Activated T-cell treated with anti-CD3 and anti-CD28 coated beads for 48 hours (primary cell): ENCODE measurements at places on chromosomes 16 and 17.

DNA sequence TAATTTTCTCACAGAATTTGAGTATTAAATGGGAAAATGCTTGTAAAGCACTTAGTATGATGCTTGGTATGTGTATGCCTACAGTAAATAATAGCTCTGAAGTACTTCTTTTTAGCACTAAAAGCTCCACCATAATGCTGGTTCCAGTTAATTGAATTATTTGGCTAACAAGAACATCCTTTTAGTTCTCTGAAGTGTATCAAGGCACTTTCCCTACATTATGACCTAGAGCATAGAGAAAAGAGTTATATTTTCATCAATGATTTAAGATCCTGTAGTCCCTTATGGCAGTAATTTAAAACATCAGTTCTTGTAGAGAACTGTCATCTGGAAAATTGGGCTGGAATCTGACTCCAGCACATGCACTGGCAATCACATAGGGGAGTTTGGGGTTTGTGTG lies 21.9 kb upstream of the PHAF1 start:
- no peak for DNase-seq

DNA sequence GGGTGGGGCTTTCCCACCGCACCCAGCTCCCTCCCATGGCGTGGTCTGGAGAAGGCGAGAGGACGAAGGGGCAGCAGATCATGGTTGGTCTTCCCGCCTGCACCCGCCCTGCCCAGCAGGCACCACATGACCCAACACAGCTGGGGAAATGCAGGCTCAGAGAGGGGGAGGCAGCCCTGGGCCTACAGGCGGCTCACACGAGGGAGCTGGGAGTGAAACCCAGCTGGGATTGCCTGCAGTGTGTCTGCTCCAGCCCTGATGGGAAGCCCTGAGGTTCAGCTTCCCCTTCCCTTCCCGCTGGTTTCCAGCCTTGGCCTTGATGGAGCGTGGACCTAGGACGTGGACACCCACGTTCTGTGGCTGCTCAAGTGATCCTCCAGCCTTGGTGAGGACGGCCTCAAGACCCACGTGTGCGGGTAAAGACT lies 20.0 kb upstream of the PABPN1L start:
- no peak for DNase-seq

DNA sequence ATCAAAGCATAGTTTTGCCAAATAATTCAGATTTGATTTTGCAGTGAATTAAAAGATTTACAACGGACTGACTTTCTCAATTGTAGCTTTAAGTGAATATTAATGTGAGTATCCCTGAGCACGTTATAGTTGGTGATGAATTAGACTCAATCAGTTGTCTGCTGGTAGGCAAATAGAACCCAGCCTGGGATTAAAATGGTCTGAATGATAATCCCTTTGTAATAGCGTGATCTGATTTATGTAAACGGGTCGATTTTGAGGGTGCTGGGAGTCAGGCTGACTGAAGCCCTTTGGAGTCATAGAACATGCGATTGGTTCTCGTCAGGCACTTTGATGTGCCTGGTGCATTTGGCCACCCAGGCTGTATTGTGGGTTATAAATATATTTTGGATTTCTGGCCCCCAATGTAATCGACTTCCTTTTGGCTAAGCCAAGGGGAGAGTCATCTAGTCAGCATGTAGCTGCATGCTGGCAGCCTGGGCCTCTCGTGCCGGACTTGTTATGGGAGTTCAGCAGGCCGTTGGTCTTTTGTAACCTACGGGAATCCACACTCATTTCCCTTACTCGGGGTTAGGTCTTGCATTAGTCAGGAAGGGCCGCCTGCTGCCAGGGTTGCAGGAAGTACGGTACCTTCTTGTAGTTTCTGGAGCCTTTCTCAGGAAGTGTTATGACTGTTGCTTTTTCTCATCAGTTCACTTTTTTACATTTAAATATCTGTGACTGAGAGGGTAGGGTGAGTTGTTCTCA lies 5.4 kb downstream of the PGS1 start:
- peak; percentile 67 for DNase-seq

DNA sequence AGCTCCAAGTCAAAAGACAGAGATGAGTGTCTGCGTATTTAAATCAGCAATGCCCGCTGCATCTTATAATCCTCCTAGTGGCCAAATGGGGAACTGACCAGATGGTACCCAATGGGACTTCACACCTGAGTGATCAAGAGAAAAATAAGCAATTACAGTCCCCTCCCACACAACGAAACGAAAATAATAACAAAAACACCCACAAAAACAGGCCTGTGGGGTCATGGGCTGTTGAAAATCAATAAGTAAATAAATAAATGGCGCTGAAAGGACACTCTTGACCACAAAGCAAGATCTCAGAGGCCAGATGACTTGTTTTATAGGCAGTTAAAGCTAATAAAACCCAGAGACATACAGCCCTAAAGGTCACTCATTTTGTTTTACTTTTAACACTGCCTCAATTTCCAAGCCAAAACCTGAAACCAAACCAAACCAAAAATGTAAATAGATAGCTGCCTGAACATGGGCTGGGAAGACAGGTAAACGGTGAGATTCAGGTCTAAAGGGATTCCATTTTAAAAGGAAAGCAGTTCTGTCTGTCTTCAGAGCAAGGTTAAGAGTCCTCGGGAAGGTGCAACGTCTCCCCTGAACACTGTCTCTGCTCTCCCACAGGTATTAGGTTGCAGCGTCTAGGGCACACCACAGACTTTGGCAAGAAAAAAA lies 1.3 kb downstream of the ZNF821 start:
- peak; percentile 60 for DNase-seq

GRCh38 chr17:48997103-48997826 lies at the start of gene IGF2BP1:
TSS of gene IGF2BP1 (plus strand) at chr17:48997385. CDS start at chr17:48997746, 361 bp downstream.
- DNase-seq: no peak

DNA sequence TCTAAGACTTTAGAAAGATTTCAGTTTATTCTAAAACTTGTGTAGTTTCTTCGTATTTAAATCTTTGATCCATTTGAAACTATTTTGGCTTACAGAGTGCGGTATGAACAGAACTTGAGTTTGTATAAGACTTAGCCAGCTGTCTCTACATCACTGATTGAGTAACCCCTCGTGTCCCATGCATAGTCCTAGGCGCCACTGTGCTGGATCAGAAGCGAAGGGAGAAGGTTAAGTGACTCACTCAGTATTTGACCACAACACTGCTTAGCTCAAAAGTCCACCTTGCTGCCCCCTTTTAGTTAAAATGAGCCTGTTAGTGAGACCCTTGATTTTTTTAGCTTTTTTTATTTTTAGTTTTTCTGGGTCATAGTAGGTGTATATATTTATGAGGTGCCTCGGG lies 28.4 kb downstream of the CD300LB start:
- DNase-seq: no peak

- no peak for DNase-seq
Measured at GRCh38 chr16:1773703-1774447, 941 bp upstream of the MRPS34 start.

DNA sequence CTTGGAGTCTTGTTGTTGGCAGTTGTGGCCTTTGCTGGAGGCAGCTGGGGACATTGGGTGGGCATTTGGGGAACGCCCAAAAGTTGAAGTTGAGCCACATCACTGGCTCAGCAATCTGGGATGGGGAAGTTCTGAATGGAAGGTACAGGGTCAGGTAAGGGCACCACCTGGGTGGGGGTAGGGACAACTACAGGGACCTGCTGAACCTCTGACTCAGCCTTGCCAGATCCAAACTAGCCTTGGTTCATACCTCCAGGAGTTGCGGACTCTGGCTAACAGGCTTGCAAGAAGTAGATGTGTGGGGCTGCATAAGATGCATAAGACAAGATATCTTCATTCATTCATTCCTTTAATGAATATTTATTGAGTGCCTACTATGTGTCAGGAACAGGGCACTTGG lies 16.0 kb downstream of the FMNL1 start:
- DNase-seq: no peak

DNA sequence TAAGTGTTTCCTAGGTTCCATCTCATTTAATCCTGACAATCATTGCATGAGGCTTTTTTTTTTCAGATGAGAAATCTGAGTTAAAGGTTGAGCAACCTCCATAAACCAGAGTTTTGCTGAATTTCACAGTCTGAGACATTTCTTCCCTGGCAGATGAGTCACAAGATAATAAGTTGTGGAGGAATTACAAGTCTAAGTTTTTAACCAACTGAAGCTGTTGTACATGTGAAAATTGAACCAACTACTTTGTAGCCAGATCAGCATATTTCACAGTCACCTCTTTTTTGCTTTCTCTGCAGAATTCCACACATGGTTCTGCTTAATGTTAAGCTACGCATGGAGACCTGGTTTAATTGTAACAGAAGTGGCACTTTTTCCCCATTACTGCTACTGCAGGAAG lies 765.6 kb downstream of the CDH11 start:
- no peak for DNase-seq

- DNase-seq: no peak
Measured at GRCh38 chr17:60622961-60623360, 23.0 kb downstream of the PPM1D start.

GRCh38 chr16:85461814-85462713 lies 151.1 kb upstream of the GSE1 start:
- no peak for DNase-seq

DNA sequence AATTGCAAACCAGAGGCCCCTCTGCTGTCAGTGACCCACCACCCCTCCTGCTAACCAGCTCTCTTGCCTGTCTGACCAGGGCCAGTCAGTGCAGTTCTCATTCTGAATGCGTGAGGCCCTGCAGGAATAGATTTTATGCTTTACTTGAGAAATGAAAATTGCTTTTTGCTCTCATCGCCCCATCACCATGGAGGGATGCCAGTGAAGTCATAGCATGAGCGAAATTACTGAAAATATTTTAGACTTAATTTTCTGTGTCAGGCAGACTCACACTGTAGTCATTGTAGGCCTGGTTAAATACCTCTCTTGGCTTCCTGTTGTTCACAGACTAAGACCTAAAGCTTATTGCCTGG lies 490.5 kb upstream of the CDH5 start:
- no peak for DNase-seq

- DNase-seq: no peak
Measured at GRCh38 chr16:69626256-69626655, 60.5 kb downstream of the NFAT5 start.

DNA sequence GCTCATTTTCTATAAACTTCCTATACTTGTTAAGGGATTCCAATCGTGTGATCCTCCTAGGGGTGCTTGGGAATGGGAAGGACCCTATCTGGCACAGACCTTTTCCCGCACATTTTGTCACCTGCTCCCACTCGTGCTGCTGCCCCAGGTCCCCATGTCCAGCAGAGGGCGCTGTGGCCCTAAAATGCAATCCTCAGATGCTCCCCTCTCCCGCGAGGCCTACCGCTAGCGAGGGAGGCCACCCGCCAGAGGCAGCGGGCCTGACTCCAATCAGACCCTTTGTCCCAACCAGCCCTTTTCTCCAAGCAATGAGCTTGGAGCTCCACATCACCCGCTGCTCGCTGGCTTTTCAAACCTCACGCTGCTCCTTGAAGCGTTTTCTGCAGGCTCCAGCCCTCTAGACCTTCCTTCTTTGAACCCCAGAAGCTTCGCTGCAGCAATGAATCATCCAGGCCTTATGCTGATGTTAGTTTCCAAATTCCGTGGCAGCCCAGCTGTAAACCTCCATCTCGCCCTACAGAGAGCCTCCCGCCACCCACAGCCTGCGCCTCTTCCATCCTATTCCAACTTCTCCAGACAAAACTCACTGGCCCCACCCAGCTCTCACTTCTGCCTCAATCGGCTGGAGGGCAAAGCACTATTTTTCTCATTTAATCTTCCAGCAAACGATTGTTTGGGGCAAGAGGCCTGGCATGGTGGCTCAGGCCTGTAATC lies 23.6 kb upstream of the FZD2 start:
- peak; percentile 80 for DNase-seq

- no peak for DNase-seq
Measured at GRCh38 chr17:9020096-9020823, 1.1 kb upstream of the NTN1 start.

DNA sequence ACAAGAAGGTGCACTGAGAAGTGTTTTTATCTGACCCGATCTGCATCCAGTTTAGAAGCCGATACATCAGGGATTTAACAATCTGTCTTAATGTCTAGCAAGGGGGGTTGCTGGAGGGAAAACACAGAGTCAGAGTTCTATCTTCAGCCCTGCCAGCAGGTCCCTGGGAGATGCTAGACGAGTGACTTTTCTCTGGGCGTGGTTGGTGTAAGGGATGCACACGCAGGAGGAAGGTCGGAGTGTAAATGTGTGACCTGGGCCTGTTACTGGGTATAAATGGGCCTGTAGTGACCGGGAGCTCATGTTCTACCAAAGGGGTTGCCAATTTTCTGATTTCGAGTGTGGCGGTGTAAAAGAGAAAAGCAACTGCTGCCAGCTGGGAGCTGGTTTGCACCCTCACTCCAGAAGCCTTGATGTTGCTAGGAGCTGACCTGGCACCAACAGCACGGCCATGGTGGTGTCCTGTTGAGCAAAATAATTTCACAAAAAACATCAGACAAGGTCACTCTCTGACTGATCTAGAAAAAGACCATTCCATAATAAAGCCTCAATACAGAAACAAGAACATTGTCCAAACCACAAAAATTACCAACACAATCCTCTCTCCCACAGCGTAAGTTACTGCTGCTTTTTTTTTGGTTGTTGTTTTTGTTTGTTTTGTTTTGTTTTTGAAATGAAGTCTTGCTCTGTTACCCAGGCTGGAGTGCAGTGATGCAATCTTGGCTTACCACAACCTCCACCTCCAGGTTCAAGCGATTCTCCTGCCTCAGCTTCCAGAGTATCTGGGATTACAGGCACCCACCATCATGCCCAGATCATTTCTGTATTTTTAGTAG lies 1.3 kb upstream of the KCTD13 start:
- DNase-seq: no peak

GRCh38 chr17:64505340-64506200 lies 519 bp downstream of the DDX5 start:
- peak; percentile 76 for DNase-seq

- no peak for DNase-seq
Measured at GRCh38 chr16:178668-179015, 1.6 kb upstream of the HBQ1 start.

DNA sequence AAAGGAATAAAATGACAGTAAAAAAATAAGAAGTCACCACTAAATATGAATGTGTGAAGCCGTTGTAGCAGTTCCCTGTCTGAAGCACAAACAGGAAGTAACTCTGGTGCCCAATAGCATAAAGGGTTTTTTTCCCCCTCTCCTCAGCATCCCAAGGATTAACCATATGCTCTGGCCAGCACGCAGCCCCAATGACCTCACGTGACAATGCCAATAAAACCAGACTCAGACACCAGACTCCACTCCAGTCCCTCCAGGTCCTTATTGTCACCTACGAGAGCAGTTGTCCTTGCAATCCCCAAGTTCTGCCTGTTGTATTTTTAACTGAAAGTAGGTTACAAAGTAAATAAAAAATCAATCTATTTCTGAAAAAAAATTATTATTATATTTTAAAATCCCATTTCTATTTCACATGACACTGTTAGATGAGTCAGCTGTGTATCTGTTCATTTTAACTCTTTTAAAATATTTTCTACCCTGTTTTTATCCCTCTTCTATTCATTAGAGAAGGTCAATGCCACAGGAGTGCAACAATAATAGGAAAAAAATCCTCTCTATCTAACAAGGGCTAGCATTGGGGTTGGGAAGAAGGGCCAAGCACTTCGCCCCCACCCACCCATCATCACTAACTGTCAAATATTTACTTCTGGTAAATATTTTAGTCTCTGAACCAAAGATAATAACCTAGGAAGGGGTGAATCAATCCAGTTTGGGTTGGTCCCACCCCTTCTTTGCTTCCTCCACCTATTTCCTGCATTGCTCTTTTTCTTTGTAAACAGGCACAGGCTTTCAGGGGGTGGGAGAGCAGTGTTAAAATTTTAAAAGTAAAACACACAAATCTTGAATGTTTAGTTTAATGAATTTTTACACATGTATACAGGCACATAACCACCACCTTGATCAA lies 6.6 kb downstream of the PRAC1 start:
- DNase-seq: no peak
